NCI-H1436 (cell line): ENCODE measurements at places on chromosomes 1 and 21.

DNA sequence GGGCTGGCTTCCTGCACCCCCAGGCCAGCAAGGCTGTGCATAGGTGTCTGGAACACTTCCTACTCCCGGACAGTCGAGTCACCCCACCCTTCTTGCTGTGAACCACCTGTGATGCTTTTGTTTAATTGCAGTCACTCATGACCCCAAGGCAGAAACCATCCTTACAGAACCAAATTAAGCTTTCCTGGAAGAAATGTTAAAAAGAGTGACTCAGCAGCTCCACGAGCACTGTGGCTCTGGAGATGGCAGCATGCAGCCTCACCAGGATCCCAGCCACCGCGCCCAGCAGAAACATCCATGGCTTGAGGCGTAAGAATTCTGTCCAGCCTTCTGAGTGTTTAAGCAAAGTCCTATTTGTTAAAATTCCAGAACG lies 28.8 kb downstream of the SNAP47 start:
- DNase-seq: no peak

DNA sequence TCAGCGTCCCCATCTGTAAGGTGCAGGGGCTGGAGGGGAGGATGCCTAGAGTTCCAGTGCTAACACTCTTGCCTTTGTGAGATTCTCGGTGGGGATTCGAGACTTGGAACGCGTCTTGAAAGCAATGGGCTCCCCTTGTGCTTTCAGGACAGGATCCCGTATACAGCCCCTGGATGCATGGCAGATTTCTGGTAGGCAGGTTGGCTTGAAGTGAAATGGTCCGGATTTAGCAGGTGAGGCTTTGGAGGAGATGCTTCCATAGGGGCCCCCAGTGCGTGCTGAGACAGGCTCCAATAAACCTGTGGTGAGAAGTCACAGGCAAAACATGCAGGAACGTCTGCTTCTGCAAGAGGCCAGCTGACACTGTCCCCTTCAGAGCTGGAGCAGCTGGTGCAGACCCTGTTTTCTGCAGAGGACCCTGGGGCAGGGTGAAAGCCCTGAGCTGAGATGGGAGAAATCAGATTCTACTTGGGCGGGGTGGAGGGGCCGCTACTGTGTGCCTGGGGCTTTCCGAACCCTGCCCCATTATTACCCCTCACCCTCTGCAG lies 270.4 kb downstream of the PTPRU start:
- DNase-seq: no peak

- no peak for DNase-seq
Observed at GRCh38 chr1:172118618-172119017, 277.3 kb downstream of the DNM3 start.

GRCh38 chr1:203437696-203438315 lies 37.8 kb upstream of the PRELP start:
- no peak for DNase-seq

GRCh38 chr1:162922201-162922600 lies 61.2 kb upstream of the CCDC190 start:
- DNase-seq: no peak

DNA sequence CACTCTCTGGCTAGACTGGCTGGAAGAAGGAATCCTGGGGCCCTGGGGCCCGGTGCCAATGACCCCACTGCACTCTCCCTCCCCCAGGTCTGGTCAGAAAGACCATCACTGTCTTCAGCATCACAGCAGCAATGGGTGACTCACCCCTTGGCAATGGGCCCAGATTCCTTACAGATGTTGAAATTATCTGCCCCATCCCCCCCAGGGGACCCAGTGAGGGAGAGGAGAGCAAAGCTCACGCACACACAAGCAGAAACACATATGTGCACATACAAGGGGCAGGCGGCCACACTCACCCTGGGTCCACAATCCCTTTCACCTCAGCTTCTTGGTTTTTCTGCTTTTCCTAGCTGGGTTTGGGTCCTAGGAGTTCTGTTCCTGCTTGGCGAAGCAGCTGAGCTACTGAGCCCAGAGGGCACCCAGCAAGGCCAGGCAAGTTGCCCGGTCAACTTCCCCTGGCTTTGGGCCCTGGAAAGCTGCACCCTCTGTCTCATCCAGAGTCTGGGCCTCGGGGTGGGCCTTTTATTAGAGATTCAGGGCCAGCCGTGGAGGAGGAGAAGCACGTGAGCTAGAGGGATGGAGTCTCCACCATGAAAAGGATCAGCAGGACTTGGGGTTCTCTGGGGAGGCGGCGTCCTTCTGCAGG lies 2.6 kb downstream of the COL16A1 start:
- peak; percentile 17 for DNase-seq

DNA sequence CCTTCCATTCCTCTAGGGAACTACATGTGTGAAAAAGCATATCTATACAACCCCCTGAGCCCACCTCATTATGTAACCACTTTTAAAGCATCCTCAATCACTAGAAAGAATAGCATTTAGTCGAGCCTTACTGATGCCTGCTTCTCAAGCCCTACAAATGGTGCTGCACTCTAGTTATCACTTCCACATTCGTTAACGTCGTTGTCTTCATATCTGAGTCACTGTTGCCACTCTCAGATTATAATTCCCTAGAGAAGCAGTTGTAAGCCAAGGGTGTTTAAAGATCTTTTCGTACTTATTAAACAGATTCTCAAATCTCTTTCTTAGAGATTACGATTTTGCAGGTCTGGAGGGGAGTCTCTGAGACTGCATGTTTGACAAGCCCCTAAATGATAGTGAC lies 16.5 kb downstream of the ATP1B1 start:
- no peak for DNase-seq

GRCh38 chr1:201147396-201148015 lies 6.8 kb downstream of the TMEM9 start:
- no peak for DNase-seq
